Suprapubic skin (tissue), 4 donors: ENCODE measurements at places on chromosomes 7 and 10.

DNA sequence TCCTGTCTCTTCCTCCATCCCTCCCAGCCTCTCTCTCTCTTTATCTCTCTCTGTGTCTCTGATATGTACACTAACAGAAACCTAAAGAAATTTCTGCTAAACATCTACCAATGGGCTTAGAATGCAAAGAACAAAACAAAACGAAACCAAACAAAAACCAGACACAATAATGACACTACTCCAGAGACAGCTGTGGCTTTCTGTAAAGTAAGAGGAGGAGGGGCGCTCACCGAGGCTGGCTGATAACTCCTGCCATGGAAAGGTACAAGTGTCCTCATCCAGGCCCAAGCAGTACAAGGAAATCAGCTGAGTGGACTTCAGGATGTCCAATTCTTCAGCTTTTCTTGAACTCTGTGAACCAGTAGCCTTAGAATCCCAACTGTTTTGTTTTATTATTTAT lies 70.4 kb upstream of the FZD8 start:
- DNase-seq = no peak

- DNase-seq = no peak
Measured at GRCh38 chr7:4190010-4190981, 491.8 kb upstream of the FOXK1 start.

- peak; percentile 19 for DNase-seq
Measured at GRCh38 chr10:97724341-97724941, 10.9 kb downstream of the MARVELD1 start.

GRCh38 chr7:43491984-43492383 lies 90.9 kb upstream of the STK17A start:
- DNase-seq = no peak

DNA sequence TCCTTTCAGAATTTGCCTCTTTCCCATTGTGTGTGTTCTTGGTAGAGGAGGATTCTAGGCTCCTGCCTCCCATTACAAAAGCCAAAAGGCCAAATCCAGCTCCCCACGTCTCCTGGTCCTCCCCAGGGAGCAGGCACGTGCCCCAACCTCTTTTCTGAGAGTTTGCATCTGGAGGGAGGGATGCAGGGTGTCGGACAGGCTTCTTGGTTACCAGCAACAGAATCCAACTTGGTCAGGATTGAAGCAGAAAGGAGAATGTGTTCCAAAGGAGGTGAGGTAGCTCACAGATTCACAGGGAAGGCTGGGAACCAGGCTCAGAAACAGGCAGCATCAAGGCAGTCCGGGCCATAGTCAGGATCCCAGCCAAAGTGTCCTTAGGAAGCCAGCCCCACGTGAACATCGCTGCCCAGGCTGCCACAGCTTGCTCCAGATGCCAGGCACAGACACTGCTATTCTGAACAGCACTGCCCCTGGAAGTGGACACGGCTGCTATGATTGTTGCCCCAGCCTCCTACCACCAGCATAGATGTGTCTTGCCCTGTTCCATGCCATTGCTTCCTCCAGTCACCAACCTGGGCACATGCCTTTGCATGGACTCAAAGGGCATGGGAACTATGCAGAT lies 264.2 kb upstream of the ZMIZ1 start:
- no peak for DNase-seq
